ENCODE measurements at places on chromosomes 12 and 14.

DNA sequence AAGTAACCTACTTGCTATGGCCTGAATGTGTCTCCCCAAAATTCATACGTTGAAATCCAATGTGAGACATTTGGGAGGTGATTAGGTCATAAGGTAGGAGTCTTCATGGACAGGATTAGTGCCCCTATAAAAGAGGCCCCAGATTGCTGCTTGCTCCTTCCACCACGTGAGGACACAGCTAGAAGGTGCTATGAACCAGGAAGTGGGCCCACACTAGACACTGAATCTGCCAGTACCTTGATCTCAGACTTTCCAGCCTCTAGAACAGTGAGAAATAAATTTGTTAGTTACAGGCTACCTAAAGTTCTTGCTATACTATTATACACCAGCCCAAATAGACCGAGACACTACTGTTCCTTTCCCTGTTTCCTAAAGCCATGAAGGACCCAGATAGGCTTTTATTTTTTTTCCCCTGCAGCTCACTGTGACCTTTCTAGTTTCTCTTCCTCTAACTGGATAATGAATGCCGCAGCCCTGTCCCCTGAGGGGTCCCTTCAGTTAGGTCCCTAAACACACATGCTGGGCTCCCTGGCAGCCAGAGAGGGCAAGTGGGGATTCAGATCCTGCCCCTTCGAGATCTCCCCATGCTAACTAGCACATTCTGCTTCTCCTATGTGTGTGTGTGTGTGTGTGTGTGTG, 19.3 kb downstream of the SLC25A3 start:
- DNase-seq = no peak

DNA sequence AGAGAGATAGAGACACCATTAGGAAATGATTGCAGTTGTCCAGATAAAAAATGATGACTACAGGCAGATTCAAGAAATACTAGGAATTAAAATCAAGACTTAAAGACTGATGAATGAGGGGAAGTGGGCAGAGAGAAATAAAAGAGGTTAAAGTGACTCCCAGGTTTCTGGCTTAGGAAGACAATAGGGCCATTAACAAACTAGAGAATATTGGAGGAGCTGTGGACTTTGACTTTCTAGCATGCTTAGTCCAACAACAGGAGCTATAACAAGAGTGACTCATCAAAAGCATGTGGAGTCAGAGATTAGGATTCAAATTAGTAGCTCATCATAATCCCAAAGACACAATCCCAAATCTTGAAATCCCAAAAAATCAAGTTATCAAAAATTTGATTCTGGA, 101.5 kb downstream of the BMP4 start:
- DNase-seq = no peak

DNA sequence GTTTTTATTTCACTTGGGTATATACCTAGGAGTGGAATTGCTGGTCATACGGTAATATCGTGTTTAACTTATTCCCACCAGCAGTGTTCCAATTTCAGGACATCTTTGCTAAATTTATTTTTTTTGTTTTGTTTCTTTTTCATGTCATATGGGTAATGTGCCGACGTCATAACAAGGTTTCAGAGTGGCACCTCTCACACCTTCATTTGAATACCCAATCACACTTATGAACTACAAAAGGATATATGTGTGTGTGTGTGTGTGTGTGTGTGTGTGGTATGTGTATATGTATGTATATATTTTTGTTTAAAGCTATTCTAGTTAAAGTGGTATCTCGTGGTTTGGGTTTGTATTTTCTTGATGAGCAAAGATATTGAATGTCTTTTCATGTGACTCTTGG, 12.1 kb downstream of the TRAF3 start:
- DNase-seq = no peak

DNA sequence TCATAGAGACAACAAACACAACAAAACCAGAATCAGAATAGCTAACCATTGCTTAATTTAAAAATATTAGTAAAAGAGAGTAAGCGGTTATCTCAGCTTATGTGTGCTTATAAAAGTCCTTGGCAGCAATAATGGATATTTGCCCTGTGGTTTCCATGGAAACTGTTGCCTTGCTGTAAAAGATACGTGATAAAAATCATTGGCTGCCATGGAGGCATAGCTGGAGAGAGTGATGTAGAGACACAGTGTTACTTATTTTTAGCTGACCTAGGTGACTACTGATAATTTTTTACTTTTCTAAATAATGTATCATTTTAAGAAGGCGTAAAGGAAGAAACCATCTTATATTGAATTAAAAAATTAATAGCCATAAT, 92.9 kb downstream of the ERC1 start:
- DNase-seq = no peak

- no peak for DNase-seq
Observed at GRCh38 chr14:75648066-75648838, 12.4 kb downstream of the ERG28 start.

DNA sequence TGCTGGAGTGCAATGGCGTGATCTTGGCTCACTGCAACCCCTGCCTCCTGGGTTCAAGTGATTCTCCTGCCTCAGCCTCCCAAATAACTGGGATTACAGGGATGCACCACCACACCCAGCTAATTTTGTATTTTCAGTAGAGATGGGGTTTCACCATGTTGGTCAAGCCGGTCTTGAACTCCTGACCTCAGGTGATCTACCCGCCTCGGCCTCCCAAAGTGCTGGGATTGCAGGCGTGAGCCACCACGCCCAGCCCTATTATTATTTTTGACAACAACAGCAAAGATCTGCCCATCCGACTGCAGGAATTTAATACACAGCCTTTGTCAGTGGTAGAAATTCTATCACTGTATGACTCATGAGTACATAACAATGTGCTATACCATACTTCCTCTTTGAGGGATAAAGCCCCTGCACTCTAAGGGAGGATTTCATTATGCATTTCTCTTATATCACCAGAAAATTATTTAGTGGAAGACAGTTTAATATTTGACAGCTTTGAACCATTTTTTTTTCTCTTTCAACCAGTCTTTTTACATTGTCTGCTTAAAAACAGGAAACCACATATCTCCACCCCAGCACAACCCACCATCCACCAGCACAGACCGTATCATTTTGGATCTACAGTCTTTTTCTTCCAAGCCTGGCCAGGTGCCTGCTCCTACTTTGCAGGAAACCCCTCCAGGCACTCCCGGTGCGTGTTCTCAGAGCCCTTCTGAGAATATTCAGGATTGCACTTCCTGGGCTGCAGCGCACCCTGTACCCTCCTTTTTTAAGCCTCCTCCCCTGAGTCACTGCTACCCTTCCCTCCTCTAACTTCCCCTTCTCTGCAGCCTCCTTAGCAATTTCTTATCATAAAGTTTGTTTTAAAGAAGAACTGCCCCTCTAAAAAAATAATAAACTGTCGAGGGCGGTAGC, 594 bp downstream of the ARHGDIB start:
- DNase-seq = no peak

DNA sequence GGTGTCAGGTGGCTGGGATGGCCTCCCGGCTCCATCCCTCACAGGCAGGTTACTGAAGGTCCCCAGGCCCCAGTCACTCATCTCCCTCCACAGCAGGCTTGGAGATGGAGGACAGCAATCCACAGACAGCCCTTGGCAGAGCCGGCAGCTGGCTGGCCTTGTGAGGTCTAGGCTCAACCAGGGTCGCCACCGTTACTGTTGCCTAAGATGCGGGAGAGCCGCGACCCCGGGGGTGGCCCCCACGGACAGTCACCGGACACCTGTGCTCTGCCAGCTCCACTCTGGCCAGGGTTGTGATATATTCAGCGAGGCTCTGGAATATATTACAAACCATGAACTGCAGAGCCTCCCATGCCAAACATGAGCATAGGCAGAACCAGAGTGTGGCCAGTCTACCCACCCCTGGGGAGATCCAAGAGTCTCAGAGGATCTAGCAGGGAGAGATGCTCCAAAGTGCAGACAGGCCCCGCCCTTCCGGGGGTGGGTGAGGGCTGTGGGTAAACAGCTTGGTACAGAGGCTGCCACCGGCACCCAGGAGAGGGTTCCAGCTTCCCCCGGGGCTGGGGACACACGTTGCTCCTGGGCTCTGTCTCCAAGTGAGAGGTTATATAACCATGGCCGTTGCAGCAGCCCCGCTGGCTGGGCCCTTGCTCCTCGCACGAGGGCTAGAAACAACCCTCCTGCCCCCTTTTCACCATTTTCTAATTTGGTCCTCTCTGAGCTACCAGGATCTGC, 55.9 kb upstream of the DIO3 start:
- DNase-seq = peak; percentile 12

DNA sequence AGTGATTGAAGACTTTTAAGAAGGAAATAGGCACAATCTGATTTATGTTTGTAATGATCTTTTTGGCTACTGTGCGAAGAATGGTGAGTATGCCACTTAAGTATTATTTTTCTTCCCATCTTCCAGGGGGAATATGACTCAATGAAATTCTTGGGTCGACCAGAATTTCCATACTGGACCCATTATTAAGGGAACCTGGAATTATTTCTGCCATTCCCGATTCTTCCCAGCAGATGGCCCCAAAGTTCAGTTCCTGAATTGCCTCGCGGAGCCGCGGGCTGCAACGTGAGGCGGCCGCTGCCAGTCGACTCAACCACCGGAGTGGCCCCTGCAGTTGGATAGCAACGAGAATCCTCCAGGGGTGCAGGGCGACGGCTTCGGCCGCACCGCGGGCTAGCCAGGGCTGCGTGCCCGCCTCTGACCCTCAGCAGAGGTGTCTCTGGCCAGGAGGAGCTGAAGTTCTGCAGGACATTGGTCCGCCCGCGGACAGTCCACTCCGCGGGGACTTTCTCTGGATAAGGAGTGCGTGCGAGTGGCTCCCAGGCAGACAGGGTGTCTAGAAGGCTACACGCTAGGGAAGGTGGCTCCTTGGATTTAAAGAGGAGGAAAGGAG, 628 bp upstream of the TSHR start:
- peak; percentile 62 for DNase-seq

All from left colon (tissue), 2 donors.